Activated CD4-positive, alpha-beta T cell treated with anti-CD3 and anti-CD28 coated beads, Interleukin-2, amount 50 U/mL, for 16 hours (primary cell): ENCODE measurements at places on chromosomes 1 and 21.

DNA sequence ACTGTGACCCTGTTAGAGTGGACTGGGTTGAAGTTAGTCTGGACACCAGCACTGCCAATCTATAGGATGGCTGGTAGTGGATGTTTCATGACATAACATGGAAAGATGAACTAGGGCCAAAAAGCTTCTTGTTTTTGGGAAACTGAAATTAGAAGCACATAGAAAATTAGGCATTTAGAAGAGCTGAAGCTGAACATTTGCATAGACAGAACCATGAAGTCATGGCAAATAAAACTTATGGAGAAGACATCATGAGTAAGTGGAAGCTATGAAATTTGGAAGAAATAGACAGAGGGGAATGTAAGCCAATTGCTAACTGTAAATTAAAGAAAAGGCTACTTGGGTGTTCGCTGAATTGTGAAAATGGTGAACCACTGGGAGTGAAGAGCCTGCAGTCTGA is 2.7 kb upstream of the S100A11 start:
- no peak for DNase-seq

GRCh38 chr1:226038661-226039060 is 23.9 kb upstream of the H3-3A start:
- DNase-seq, result no peak

GRCh38 chr1:111644506-111644905 is 24.9 kb downstream of the RAP1A start:
- no peak for DNase-seq

DNA sequence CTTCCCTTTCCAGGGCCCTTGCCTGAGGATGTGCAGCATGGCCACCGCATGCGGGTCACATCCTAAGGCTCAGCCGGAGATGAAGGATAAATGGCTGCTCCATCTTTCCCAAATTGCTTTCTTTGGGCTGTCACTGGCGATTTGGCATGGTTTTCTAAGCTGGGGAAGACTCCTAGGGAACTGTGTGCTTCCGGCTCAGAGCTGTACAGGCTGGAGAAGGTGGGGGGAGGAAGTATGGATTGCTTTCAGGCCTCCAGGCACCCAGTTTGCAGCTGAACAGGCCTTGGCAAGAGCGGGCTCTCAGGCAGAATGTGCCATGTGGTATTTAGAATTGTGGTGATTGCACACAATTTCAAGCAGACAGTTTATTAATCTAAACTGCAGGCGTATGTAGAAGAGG is 48.9 kb downstream of the TMEM53 start:
- DNase-seq, result no peak

GRCh38 chr1:152189657-152190442 is 30.8 kb upstream of the RPTN start:
- peak; percentile 70 for DNase-seq

- no peak for DNase-seq
These were observed 23.3 kb upstream of the PADI6 start for GRCh38 chr1:17348593-17349234.

- no peak for DNase-seq
These were observed 544.6 kb downstream of the SMYD3 start for GRCh38 chr1:245962453-245962852.

DNA sequence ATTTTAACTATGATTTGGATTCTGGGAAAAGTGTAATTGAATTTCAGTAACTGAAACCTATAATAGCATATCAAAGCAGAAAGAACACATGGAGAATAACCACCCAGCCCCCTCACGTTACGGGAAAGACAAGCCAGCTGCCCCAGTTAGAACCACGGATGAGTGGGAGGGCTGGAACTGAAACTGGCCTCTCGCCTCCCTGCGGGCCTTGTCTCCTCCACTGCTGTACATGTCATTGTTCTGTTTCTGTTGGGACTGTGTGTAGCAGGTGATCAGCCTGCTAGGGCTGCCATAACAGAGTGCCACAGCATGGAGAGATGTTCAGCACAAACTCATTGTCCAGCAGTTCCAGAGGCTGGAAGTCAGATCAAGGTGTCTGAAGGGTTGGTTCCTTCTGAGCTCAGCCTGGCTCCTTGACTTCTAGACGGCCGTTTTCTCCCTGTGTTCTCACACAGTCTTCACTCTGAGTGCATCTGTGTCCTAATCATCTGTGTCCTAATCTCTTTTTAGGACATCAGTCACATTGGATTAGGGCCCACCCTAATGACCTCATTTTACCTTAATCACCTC is 52.4 kb downstream of the MAP3K21 start:
- no peak for DNase-seq

- no peak for DNase-seq
These were observed 174.1 kb downstream of the ACTL8 start for GRCh38 chr1:17929224-17929623.

DNA sequence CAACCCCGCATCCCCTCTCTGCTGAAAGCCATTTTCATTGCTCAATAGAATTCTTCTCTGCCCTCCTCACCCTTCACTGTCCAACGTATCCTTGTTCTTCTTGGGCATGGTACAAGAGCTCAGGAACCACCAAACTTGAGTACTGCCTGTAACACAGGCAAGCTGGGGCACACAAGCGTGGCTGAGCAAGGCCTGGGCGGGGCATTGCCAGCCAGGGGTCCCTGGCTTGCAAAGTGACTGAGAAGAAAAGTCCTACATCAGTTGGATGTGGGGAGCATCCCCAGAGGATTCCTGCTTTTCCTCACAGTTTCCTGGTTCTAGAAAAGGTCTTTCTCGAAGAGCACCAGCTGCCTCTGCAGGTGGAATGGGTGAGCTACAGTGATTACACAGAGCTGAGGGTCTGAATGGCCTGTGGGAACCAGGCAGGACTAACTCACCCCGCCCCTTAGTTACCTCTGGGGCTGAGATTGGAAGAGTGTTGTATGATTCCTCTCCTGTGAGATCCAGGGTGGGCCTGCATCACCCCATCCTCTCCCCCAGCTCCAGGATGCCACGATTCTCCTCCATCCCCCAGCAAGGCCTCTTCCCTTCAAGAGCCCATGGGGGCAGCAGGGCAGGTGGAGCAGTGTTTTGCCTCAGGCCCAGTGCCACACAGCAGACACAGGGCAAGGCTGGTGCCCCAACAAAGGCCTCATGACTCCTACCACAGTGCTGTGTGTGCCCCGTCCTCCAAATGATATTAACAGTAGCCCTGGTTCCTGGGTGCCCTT is 121.9 kb downstream of the MATN1 start:
- DNase-seq, result no peak

GRCh38 chr1:178940068-178940765 is 69.3 kb upstream of the ANGPTL1 start:
- no peak for DNase-seq

GRCh38 chr1:162319493-162320175 is 57.0 kb downstream of the SPATA46 start:
- DNase-seq, result no peak

- DNase-seq, result no peak
These were observed 61.6 kb upstream of the TRAPPC10 start for GRCh38 chr21:43950481-43950880.

DNA sequence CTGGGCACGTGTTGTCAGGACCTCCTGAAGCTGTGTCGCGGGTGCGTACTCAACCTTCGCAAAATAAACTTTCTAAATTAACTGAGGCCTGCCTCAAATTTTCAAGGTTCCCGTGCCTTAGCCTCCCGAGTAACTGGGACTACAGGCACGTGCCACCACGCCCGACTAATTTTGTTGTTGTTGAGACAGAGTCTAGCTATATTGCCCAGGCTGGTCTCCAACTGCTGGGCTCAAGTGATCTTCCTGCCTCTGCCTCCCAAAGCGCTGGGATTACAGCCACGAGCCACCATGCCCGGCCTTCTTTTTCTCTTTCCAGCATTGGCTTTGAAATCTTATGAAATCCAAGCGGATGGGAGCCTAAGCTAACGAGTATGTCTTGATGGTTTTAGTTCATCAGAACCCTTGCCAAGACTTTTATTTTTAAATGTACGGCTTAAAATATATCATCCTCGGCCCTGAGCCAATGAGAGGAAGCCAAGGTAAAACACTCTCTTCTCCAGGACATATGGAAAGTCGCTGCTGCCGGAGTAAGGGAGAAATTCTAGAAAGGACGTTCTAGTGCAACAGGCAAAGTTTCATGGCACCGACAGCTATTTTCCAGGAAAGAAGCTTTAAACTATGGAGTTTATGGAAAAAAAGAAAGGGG is 12.7 kb upstream of the ERVH48-1 start:
- DNase-seq, result no peak

- no peak for DNase-seq
These were observed 1.4 kb downstream of the KTI12 start for GRCh38 chr1:52032124-52032784.

DNA sequence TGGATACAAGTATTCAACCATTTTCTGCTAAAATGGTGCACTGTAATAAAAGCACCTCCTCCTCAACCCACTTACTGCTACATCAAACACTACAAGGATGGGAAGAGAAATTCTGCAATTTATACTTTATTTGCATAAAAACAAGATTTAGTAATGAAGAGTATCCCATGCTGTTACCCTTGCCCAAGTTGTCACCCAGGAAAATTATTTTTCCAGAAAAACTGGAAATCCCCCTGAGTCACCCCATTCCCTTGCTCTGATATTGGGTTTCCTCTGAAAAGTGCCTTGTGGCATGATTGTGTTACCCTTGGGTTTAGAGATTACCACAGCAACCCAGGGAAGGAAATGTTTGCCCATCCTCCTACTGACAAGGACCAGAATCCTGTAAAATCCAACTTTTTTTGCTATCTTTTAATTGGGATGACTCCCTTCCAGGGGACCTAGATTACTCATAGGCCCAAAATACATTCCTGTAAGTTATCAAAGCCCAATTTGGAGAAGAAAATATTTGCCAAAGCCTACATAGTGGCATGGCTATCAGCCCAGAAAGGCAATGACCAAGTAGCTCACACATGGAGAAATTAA is 16.5 kb upstream of the ZC3H11B start:
- no peak for DNase-seq

DNA sequence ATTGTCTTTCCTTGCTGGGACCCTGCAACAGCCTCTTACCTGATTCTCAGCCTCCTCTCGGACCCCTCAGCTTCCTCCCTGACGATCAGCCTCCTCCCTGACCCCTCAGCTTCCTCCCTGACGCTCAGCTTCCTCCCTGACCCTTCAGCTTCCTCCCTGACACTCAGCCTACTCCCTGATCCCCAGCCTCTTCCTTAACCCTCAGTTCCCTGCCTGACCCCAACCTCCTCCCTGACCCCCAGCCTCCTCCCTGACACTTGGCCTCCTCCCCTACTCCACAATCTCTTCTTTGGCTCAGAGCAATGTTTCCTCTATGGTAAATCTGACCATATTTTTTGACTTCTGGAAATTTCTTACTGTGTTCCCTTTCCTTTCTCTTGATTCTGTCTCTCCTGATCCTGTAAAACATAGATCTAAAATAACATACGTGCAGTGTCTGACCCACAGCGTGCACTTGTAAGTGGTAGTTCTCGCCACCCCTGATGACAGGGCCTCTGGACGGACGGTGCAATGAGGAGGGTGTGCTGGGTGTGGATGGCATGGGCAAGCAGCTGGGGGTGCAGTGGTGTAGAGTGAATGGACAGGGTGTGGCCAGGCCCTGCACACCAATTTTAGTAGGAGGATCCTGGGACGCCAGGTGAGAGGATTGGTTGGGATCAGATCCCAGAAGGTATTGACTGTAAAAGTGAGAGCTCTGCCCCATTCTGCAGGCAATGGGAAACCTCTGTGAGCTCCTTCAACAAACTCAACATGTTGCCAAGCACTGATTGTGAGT is 264.1 kb downstream of the FOXD2 start:
- DNase-seq, result no peak

DNA sequence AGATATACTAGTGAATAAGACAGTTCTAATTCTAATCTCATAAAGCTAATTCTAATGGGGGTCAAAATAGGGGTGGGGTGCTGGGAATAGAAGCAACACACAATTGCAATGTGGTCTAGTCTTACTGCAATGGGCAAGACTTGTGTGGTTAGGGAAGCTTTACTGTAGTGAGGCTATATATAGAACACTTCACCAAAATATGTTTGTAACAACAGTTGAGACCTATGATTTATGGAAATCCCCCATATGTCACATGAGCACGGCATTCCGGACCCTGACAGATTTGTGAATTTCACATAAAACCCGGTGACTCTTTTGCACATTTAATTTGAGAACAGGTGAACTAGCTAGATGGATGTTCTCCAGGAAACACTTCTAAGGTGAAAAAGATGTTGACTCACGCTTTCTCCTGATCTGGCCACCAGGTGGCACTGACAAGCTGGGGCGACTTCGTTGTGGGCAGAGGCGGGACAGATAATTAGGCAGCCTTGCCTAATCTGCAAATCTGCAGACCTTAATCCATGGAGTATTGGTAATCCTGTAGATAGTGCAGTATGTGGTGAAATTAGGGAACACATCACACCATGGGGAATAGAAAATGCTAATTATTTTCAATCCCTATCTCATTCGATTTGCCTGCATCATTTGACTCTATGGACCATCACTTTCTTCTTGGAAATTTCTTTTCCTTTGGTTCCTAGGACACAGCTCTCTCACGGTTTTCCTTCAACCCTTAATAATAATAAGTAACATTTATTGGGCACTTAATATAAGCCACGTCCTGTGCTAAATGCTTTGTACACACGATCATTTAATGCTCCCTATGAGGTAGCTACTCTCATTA is 37.7 kb downstream of the KIAA0040 start:
- peak; percentile 73 for DNase-seq

DNA sequence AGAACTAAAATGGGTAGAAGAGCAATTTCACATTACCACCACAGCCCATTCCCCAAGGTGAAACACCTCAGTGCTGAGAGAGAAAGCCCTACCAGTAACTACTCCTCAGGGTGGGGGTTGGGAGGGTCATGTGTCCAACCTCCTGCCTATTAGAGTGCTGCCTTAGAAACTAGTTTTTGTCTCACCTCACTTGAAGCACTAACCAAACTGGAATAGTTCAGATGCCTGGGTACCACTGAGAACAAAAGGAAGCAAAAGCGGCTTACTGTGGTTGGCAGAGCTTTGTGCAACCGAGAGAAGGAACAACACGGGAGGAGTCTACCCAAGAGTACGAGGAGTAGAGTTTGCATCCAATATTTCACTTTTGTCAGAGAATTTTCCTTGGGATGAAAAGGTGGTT is 1207.5 kb upstream of the ADGRL2 start:
- no peak for DNase-seq

- DNase-seq, result no peak
These were observed 2.4 kb upstream of the DHDDS start for GRCh38 chr1:26429721-26430120.

DNA sequence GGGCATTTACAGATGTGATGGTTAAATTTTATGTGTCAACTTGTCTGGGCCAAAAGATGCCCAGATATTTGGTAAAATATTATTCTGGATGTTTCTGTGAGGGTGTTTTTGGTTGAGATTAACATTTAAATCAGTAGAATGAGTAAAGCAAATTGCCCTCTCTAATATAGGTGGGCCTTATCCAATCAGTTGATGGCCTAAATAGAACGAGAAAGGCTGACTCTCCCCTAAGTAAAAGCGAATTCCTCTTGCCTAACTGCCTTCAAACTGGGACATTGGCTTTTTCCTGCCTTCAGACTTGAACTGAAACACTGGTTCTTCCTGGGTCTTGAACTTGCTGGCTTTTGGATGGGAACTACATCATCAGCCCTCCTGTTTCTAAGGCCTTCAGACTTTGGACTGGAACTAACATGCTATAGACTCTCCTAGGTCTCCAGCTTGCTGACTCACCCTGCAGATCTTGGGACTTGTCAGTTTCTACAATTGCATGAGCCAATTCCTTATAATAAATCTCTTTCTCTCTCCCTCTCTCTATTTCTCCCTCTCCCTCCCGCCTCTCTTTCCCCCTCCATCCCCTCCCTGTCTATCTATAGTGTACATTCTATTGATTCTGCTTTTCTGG is 10.2 kb upstream of the NAV1 start:
- no peak for DNase-seq

- no peak for DNase-seq
These were observed 43.0 kb downstream of the TMCC2 start for GRCh38 chr1:205270764-205271163.
